GM23248 (cell line): ENCODE measurements at places on chromosomes 5 and 9.

- DNase-seq, result peak; percentile 75
Measured at GRCh38 chr5:153562189-153562588, 71.7 kb downstream of the GRIA1 start.

DNA sequence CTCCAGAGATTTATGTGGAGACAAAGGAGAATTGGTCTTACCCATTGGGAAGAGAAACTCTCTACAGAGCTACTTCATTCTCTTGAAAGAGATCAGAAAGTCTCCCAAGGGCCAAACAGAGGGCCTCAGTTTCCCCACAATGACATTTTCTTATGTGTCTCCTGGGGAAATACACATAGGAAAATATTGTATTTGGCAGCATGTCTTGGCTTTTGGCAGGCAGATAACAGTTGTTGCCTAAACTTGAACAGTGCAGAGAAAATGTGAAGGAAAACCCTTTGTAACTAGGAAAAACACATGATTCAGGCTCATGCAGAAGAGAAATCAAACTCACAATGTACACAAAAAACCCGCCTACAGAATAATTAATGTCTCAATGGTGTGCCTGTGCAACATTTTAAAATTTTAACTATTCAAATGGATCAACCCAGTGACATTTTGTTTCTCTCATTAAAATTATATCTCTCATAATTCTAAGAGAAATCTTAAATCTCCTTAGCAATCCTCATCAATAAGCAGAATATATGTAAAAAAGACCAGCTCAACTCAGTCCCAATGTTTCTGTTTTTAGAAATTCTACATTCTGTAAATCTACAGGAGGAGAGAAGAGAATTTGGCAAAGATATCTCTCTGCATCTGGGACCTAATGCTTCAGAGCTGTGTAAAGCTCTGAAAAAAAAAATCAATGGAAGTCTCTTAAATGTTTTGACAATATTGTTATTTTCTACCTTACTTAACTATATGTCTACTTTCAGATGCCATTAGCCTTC, 205.1 kb downstream of the ADAMTSL1 start:
- no peak for DNase-seq

DNA sequence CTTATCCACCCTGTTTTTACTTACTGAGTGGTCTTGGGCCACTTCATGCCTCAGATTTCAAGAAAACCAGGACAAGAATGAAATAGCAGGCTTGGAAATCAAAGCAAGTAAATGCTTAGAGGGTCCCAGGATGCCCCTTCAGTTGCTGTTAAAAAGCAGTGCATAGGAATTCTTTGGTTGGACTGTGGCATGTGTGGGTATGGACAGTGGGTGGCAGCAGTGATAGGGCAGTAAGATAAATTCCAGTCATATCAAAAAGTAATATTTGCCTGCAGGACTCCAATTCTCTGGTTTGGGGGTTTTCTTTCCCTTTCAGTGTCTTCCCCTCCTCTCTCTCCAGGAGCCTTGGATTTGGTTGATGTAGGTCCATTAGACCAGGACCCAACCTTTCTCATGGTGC, 306.7 kb upstream of the CLINT1 start:
- DNase-seq, result peak; percentile 8

DNA sequence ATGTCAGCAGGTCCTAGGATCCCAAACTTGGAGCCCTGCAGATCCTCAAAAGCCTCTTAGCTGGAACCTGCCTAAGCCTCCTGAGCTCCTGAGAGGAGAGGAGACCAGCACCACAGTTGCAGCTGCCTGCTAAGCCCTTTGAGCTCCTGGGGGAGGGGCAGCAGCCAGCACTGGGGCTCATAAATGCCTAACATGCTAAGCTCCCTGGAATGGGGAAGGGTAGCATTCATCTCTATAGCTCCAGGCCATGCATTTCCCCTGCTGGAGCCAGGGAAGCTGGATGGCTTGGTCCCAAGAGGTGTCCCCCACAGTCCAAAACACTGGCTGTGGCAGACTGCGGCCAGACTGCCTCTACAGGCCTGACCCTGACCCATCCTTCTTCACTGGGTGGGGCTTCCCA, 182.7 kb downstream of the KCNN2 start:
- DNase-seq, result no peak

DNA sequence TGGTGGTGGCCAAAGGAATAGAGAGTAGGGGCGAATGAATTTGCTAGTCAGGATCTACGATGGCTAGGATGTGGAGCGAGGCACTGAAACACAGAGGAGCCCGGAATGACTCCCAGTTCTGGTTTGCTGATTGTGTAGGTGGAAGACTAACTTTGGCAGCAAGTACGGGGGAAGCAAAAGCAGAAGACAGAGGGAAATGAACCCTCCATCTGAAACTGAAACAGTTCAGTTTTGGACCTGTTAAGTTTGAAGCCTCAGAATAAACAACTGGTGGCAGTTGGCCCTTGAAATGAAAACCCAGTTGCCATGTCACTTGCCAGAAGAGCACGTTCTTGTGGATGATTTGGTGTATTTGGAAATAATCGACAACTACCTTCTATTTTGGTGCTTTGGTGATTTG, 15.4 kb upstream of the SMIM15 start:
- DNase-seq, result no peak

DNA sequence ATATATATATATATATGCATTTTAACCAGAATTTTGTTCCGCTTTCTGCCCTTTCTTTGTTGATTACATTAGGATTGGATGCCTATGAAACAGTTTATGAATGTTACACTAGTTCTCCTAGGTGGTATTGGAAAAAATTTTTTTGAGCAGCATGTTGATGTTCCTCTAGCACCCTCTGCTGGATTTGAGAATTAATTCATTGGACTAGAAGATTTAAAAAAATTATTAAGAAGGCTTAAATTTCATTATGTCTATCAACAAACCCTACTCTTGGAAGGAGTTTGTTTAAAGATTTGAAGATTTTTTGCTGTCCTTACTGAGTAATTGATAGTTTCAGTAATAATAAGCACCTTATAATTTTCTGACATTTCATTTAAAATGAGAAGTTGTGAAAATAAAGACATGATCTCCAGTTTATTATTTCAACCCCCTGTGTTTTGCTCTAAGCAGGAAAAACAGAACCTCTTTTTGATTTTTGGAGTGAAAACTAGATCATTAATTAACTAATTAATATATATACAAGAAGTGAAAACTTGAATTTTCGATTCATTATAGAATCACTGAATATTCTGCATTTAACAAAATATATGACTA, 89.6 kb downstream of the CCDC171 start:
- peak; percentile 72 for DNase-seq

GRCh38 chr5:42598311-42598710, 158.3 kb upstream of the CCDC152 start:
- DNase-seq, result no peak

DNA sequence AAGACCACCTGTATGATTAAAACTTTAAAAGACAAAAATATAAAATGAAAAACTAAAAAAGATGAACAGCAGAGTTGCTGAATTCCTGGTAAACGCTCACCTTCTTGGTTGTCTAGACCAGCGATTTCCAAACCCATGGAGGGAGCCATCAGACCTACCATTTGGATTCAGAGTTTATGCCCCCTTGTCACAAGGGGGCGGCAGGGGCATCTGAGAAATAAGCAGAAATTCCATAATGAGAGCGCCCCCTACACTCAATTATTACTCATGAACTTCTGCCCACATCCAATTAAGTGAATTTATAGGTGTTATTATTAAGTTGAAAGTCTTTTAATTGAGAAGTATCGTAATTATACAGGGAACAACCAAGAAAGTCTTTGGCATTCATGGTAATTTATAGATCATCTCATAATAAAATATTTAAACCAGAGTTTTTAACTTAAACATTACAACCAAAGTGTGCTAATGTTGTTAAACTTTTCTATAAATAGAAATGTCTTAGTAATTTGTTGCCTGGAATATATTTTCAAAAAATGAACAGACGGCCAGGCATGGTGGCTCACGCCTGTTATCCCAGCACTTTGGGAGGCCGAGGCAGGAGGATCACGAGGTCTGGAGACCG, 35.2 kb upstream of the SPATA31C2 start:
- DNase-seq, result peak; percentile 77

DNA sequence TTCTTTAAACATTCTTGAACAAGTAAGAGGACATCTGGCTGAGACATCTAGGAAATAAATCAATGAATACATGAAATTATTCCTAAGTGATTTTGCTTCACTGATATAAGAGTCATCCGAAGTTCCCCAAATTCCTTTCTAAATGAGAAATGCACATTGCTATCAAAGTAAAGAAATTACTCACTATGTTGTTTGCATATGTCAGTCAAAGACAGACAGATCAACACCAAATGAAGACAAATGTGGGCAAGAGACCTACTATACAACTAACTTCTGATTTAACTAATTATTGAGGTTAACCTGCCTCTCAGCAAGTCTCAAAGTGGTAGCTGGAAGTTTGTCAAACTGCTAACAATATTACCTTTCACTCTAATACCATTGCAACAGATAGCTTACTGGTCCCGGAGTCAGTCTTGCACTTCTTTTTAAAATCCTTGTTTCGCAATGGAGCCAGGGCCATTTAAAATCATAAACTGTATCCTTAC, 13.2 kb downstream of the TUT7 start:
- DNase-seq, result peak; percentile 40

DNA sequence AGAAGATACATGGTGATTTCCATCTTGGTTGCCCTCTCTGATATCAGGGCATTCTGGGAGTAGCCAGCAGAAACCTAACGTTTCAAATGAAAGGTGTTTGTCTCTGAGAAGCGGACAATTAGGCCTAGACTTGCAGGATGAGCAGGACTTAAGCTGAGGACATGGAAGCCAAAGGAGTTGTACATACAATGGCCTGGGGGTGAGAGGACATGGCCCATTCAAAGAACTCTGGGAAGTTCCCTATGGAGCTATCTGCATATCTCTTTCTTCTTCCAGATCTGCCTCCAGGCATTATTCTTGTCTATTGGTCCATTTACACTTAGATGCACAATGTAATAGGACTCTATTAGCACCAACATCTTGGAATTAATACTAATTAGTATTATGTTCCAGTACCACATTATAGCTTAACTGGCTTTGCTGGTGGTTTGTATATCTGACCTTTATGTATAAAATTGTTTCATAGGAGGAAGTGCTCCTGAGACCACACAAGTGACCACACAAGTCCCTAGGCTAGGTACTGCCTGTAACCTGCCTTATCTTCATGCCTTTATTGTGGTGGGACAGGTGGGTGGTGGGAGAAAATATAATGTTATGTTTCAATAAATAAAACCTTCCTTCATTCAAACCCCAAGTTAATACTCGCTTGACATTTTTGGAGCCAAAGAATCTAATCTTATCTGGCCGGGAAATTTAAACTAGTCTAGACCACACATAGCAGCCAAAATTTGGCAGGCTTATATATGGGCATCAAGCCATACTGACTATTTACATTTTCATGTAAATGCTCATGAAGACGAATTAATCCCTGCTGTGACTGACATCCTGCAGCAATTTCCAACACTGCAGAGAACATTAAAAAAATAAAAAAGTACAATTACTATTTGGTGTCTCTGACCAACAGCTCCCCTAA, 52.1 kb upstream of the EQTN start:
- DNase-seq, result no peak

- DNase-seq, result no peak
Measured at GRCh38 chr9:34382879-34383278, 6.2 kb upstream of the MYORG start.

DNA sequence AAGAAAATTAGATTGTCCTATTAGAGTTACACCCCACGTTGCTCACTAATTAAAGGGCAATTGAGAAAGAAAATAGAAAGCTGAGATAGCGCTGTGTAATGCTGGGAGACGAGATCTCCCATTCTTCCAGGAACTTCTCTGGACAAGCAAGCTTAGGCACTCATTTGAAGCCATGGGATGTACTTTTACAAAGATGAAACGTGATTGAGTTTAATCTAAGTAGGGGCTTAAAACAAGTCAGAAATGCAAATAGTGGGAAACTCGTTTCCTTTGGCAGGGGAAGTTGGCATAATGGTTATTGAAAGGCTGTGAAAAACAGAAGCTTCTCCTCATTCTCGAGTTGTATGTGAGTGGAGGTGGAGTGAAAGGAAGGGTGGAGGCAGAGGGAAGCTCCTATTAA, 3.7 kb downstream of the PRDM6 start:
- DNase-seq, result no peak

DNA sequence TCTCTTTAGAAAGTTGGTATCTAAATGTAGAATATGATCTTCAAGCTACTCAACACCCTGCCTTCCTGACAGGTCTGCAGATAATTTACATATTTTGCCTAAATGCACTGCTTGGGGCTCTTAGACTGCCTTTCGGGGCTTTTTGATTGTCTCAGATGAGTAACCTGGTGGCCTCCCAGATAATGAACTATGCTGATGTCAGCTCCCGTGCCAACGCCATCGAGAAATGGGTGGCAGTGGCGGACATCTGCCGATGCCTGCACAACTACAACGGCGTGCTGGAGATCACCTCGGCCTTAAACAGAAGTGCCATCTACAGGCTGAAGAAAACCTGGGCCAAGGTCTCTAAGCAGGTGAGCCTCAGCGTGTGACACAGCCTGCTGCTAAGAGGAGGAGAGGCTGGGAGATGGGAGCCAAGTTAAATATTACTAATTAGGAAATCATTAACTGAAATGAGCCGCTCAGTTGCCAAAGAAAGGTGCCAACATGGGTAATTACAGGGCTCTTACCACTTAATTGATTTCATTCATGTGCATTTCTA, 20.8 kb upstream of the CKMT2 start:
- DNase-seq, result no peak

GRCh38 chr9:122498883-122499288, 11.7 kb upstream of the OR1J2 start:
- peak; percentile 73 for DNase-seq

GRCh38 chr5:33850100-33850594, 41.6 kb downstream of the ADAMTS12 start:
- peak; percentile 64 for DNase-seq

DNA sequence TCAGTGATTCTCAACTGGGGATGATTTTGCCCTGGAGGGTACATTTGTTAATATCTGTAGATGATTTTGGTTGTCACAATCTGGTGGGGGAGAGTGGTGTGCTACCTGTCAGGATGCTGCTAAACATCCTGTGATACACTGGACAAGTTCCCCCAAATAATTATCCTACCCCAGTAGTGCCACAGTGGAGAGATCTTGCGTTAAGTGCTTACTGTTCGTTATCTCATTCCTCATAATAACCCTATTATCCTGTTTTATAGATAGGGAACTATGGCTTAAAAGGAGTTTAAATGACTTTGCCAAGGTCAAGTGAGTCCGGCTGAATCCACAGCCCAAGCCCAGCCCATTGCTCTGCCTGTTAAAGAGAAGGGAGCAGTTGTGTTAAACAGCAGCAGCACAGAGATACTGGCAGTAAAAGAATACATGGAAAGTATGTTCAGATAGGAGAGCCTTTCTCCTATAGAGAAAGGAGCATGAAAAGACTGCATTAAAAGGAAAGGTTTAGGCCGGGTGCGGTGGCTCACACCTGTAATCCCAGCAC, 15.4 kb downstream of the CNOT8 start:
- DNase-seq, result no peak
